ENCODE measurements at places on chromosomes 6 and 20.
A peak's percentile ranks its signal among the peaks of the same experiment; 100 is the strongest.

DNA sequence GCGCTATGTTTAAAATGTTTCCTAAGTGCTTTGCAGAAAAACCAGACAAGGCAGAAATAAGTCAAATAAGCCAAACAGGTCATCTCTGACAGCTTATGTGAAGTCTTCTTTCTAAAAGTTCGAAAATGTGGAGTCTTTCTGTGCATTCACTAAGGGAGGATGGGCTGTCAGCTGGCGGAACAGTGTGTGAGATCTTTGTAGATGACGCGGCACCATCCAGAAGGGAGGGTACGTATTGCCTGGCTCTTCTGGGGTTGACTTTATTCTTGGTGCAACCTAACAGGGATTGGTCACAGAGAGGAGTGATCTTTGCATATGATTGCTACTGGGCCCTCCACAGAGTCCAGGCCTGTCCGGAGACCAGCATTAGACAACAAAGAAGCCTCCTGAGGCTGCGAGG is 114.5 kb upstream of the EDN1 start:
- no peak for DNase-seq

- DNase-seq: no peak
Observed at GRCh38 chr6:138582573-138582972, 83.3 kb upstream of the NHSL1 start.

DNA sequence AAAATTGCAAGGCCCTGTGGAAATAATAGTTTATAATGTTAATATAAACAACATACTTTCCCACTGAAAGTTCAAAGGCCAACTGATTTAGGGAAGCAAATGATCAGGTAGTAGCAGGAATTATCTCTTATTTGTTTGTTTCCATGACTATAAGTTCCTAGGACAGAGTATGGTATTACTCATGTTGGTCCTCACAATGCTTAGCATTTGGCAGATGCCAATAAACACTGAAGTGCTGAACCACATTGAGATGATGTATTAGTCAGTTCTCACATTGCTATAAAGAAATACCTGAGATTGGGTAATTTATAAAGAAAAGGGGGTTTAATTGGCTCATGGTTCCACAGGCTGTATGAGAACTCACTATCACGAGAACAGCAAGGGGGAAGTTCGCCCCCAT is 129.6 kb upstream of the NUP153 start:
- DNase-seq: no peak

DNA sequence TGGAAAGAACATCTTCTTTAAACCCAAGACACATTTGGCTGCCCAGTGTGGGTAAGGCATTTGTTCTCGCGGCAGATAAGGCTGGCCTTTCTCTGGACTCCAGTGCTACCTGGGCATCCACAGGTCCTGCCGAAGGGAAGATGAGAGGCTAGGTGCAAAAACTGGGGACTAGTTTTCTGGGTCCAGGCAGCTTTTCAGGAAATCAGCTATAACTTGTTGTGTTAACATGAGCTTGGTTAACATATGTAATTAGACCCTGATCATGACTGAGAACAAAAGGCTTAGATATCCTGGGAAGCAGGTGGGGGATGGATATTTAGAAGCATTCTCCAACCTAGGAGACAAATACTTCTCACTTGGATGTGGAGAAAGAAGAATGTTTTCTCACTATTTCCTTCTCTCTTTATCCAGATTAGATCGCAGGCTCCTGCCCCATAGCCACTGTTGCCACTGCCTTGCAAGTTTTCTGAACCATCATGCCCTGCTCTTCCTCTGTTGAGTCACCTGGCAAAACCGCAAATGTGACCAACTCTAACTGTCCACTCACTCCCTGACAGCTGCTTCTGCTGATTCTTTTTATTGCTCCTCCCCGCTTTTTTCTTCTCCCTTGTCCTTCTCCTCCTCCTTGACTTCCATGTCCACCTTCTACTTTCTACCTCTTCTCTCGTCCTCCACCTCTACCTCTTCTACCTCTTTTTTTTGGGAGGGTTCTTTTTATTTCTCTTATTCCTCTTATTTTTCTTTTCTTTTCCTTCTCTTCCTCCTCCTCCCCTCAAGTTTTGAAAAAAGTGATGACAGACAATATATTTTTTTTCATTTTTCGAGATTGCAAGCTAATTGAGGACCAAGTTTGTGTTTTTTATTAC is 258.1 kb downstream of the UTRN start:
- DNase-seq: peak; percentile 14

DNA sequence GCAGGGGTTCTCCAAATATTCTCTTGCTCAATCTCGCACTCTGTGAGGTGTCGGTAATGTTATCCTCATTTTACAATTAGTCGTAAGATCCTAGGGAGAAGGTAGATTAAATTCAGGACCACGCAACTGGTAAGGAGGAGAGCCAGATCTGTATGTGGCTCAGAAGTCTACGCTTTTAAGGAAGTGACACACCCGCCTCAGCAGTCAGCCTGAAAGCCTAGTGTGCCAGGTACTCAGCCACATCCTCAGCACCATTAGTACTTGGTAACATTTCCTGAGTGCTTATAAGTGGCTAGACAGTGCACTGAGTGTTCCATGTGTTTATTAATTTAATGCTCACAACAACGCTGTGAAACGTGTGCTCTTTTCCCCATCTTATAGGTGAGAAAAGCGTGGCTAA is 63.7 kb downstream of the DHX35 start:
- no peak for DNase-seq

DNA sequence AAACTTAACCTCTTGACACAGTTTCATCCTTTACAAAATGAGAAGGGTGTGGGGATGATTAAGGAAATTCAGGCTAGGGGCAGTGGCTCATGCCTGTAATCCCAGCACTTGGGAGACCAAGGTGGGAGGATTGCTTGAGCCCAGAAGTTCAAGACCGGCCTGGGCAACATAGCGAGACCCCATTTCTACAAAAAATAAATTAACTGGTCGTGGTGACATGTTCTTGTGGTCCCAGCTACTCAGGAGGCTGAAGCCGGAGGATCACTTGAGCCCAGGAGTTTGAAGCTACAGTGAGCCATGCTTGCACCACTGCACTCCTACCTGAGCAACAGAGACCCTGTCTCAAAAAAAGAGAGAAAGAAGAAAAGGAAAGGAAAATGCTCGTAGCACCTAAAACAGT is 9.0 kb downstream of the ZSWIM3 start:
- DNase-seq: no peak

DNA sequence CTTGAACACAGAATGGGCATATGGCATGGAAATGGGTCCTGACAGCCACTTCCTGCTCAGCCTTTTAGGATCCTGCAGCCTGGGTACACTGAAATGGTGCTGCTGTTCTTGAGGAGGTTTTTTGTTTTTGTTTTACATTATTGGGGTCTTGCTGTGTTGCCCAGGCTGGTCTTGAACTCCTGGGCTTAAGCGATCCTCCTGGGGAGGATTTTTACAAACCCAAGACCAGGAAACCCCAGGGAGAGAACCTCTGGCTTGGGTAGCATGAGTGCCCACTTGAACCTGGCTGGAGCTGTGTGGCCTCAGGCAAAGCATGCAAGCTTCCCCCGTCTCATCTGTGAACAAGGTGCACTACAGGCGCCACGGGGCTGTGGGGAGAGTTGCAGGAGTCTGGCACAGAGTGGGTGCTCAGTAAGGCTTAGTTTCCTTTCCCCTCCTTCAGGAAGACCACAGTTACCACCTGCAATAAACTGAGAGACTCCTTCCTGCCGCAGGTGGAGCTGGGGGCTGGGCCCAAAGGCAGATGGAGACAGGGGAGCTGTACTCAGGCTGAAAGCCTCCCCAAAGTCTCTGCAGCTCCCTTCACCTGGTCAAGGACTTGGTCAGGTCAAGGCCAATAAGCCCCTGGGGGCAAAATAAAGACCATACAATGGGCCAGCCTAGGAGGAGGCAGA is 1.8 kb downstream of the SLA2 start:
- no peak for DNase-seq

DNA sequence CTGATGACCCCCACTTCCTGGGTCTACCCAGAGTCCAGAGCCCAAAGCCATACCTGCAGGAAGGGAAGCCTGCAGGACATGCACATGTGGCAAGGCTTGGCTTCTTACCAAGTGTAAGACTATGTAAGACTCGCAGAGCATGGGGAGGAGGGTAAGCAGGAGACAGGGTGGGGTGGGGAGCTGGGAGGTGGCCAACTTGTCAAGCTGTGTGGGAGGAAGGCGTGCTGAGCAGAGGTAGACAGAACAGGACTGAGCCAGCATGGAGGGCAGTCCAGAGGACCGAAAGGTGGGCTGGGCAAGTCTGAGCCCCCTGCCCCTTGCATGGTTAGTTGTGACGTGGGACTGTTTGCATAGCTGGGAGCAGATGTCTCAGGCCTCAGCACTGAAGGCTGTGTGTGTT is 53.4 kb upstream of the RNF24 start:
- DNase-seq: no peak

- no peak for DNase-seq
Observed at GRCh38 chr6:37039958-37040357, 34.5 kb downstream of the FGD2 start.

DNA sequence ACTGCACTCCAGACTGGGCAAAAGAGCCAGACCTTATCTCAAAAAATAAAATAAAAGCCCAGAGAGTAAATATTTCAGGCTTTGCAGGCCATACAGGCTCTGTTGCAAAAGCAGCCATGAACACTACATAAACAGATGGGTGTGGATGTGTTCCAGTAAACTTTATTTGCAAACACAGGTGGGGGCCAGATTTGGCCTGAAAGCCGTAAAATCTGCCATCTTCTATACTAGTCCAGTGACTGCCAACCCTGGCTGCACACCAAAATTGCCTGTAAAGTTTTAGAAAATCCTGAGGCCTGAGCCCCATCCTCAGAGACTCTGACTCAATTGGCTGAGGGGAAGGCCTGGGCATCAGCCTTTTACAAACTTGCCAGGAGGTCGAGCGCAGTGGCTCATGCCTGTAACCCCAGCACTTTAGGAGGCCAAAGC is 103.6 kb downstream of the ZMYND8 start:
- DNase-seq: no peak

- no peak for DNase-seq
Observed at GRCh38 chr6:135185483-135185882, 4.4 kb downstream of the MYB start.

GRCh38 chr20:39960522-39961428 is 728.3 kb downstream of the MAFB start:
- no peak for DNase-seq

GRCh38 chr6:45896783-45897441 is 118.7 kb downstream of the CLIC5 start:
- DNase-seq: peak; percentile 71

DNA sequence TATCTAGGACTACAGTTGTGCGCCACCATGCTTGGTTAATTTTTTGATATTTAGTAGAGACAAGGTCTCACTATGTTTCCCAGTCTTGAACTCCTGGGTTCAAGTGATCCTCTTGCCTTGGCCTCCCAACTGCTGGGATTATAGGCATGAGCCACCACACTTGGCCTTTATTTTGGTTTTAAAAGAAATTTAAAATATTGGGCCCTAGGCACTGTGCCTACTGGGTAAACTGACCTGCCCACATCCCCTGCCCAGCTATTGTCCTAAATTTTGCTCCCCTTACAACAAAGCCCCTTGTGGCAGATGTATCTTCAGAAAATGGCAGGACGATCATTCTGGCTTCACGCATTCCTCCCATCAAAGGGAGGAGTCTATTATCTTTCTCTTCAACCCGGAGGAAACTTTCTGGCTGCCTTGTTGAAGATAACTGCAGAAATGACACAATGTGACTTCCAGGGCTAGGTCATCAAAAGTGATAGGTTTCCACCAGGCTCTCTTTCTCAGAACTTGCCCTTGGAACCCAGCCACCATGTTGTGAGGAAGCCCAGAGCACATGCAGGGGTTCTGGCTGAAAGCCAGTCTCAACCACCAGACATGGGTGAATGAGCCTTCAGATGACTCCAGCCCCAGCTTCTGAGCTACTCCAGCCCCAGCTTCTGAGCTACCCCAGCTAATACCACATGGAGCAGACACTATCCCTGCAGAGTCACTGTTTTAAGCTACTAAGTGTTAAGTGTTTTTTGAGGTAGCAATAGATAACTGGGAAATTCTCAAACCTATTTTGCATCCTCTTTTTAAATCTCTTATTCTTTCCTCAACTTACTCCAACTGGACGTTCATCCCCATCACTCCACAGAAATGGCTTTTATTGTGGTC is 4.6 kb upstream of the GUCA1B start:
- peak; percentile 58 for DNase-seq

GRCh38 chr6:157266274-157267101 is 56.8 kb downstream of the TMEM242 start:
- DNase-seq: no peak

- no peak for DNase-seq
Observed at GRCh38 chr20:39946931-39947330, 742.1 kb downstream of the MAFB start.

DNA sequence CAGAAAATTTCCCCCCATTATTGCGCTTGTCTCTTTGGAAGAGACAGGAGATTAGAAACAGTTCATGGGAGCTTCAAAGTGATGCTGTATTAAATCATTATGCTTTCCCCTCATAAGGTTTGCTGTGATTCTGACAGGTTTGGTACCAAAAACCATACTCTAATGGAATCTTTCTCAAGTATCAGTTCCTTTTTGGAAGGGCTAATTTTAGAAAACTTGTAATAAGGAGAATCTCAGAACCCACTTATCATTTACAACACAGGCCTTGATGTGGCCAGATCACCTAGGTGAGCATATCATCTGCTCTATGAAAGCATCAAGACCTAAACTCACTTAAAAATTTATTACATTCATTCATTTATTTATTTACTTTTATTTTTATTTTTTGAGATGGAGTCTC is 51.2 kb downstream of the TP53INP2 start:
- DNase-seq: no peak

- DNase-seq: no peak
Observed at GRCh38 chr20:58403272-58403671, 14.2 kb downstream of the VAPB start.

- no peak for DNase-seq
Observed at GRCh38 chr6:12944001-12944400, 227.4 kb downstream of the PHACTR1 start.

- no peak for DNase-seq
Observed at GRCh38 chr6:2562721-2563451, 187.8 kb downstream of the MYLK4 start.

DNA sequence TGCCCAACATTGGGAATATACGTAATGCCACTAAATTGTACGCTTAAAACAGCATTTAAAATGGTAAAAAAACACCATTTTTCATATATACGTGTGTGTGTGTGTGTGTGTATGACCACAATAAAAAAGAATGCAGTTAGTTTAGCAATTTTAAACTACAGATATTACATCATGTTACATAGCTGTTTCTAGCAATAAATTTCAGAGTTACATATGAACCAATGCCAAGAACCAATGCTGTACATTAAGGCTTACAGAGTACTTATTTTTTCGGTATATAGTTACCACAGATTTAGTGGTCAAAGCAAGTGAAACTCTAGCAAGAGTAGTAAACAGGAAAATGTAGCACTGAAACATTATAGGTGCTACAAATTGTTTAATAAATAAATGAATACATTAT is 119.3 kb downstream of the PDE10A start:
- peak; percentile 42 for DNase-seq

Data from fibroblast of skin of right quadriceps (primary cell).